Cardiac ventricle fibroblast (primary cell): ENCODE measurements at places on chromosomes 7 and 10. TPM values are rescaled to one million over a fixed set of nuclear protein-coding genes. Genes with fewer than 3 reads are reported as not detected.

The PPP1R17 gene
- total RNA-seq = not detected in 2 replicates

The PDAP1 gene
- total RNA-seq = 64.9 and 77.7 TPM in 2 replicates

The PSD gene
- total RNA-seq = 19.5 and 19.7 TPM in 2 replicates

The C10orf62 gene
- total RNA-seq = not detected in 2 replicates

The CYP2C19 gene
- not detected in 2 replicates for total RNA-seq

The ASZ1 gene
- total RNA-seq = not detected in 2 replicates

The OR2A42 gene
- total RNA-seq = 0.12 TPM in 1 of 2 replicates, not detected in the other

The SRRM3 gene
- 6.8 and 7.9 TPM in 2 replicates for total RNA-seq

The ADCYAP1R1 gene
- total RNA-seq = 0.69 and 1.2 TPM in 2 replicates

The EZH2 gene
- total RNA-seq = 0.68 and 2.0 TPM in 2 replicates

The ASB13 gene
- 10.7 and 14.4 TPM in 2 replicates for total RNA-seq

The STK31 gene
- not detected in 2 replicates for total RNA-seq

The COA1 gene
- total RNA-seq = 18.0 and 22.7 TPM in 2 replicates

The SFTPA1 gene
- total RNA-seq = not detected in 2 replicates

The TAS2R3 gene
- total RNA-seq = 0.54 and 0.69 TPM in 2 replicates

The KLF14 gene
- not detected in 2 replicates for total RNA-seq

The OPALIN gene
- total RNA-seq = not detected in 2 replicates

The SEPHS1 gene
- total RNA-seq = 22.4 and 22.8 TPM in 2 replicates

The ADAM12 gene
- total RNA-seq = 18.3 and 31.8 TPM in 2 replicates

The VKORC1L1 gene
- 14.2 and 15.3 TPM in 2 replicates for total RNA-seq

The PAX4 gene
- not detected in 2 replicates for total RNA-seq

The KIF11 gene
- 3.2 and 3.5 TPM in 2 replicates for total RNA-seq

The KIAA1217 gene
- total RNA-seq = 3.4 and 4.1 TPM in 2 replicates

The TMEM139 gene
- total RNA-seq = 0.24 TPM in 1 of 2 replicates, not detected in the other

The WEE2 gene
- total RNA-seq = not detected in 2 replicates

The MRLN gene
- total RNA-seq = not detected in 2 replicates

The NACAD gene
- 1.7 TPM in 2 replicates for total RNA-seq

The GIMAP4 gene
- total RNA-seq = 0.54 and 0.56 TPM in 2 replicates

The BTBD16 gene
- not detected in 2 replicates for total RNA-seq

The INSIG1 gene
- total RNA-seq = 84.2 and 95.4 TPM in 2 replicates

The TMEM130 gene
- 8.4 and 9.7 TPM in 2 replicates for total RNA-seq

The CARD11 gene
- under 0.01 TPM in 1 of 2 replicates, not detected in the other for total RNA-seq

The NYAP1 gene
- total RNA-seq = 0.59 and 0.94 TPM in 2 replicates

The STOX1 gene
- total RNA-seq = 0.50 and 0.64 TPM in 2 replicates

The FAM24B gene
- 0.24 and 5.3 TPM in 2 replicates for total RNA-seq

The PITRM1 gene
- total RNA-seq = 46.5 and 50.7 TPM in 2 replicates

The GRID1 gene
- 0.12 and 0.44 TPM in 2 replicates for total RNA-seq

The CADPS2 gene
- 14.7 and 17.0 TPM in 2 replicates for total RNA-seq

The HOXA4 gene
- not detected in 2 replicates for total RNA-seq

The SMNDC1 gene
- total RNA-seq = 8.1 and 8.7 TPM in 2 replicates

The OR2A2 gene
- total RNA-seq = not detected in 2 replicates

The FKBP9 gene
- 178 and 181 TPM in 2 replicates for total RNA-seq

The CALHM1 gene
- not detected in 2 replicates for total RNA-seq

The HGF gene
- 264 and 285 TPM in 2 replicates for total RNA-seq

The HKDC1 gene
- not detected in 2 replicates for total RNA-seq

The GOLGA7B gene
- not detected in 2 replicates for total RNA-seq
